HuH-7.5 (cell line): ENCODE measurements at places on chromosomes 4 and X.

DNA sequence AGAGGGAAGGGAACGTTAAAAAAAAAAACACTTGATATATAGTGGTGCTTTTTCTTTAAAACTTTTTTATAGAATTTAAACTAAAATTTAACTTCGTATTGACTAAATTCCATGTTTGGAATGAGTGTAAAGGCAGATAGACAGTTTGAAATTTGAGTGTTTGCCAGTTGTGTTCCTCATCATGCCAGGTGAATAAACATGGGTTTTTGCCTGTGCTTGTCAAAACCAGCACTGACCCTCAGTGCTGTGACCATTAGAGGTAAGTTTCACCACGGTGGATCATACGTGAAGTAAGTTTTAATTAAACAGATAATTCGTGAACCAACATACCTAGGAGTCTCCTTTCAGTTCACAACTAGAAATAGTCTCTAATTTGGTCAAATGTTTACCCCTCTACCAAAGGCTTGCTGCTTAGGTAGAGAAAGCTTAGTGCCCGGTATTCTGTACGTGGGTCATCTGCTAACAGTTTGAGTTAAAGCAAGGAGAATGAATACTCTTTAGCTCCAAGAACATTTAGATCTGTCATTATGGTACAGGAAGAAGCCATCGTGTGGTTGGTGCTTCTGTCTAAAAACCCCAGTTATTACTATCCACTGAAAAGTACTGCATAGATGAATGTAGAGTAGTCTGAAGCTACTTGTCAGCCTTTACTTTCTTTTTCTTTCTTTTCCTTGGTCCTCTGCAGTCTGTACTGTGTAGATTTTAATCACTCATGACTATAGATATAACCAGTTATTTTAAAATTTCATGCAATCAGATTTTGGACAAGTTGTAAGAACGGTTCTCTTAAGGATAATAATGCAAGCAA lies 32.7 kb downstream of the KIAA0232 start:
- DNase-seq = no peak

DNA sequence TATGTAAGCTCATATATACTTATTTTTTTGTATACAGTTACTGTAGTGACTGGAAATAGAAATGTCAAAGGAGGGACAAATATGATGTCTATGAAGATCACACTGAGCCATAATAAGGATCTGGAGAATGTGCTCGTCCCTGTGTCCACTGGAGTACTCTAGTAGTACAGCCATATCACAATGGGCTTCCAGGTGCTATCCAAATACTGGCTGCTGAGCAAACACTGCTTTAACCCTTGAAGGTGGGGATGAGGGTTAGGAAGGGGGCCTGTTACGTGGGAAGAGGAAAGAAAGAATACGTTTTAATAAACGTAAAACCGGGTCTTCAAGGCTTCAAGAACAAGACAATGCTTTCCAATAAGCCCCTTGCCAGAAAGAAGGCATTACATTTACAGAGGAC lies 29.8 kb upstream of the TMEM150C start:
- DNase-seq = no peak

- no peak for DNase-seq
These were observed 639 bp upstream of the SORCS2 start for GRCh38 chr4:7191546-7192251.

- no peak for DNase-seq
These were observed 51.2 kb upstream of the KLF3 start for GRCh38 chr4:38612646-38613414.

DNA sequence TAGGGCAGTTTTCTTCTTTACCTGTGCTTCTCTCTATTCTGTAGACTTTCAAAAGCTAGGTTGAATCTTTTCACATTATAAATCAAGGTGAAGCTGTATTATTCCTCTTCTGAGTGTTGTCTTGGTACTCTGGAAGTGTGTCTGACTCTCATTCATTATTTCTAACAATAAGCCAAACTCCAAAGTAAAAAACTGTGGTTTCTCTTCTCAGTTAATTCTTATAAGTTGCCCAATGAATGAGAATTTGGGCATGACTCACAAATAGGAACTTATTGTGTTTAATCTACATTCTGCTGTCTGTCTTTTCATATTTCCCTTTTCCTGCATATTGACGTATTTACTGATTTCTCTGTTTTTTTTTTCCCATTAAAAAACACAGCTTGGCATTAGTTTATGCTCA lies 714.5 kb downstream of the CCSER1 start:
- DNase-seq = no peak

- no peak for DNase-seq
These were observed 3.1 kb downstream of the POLR2B start for GRCh38 chr4:56981795-56982201.

DNA sequence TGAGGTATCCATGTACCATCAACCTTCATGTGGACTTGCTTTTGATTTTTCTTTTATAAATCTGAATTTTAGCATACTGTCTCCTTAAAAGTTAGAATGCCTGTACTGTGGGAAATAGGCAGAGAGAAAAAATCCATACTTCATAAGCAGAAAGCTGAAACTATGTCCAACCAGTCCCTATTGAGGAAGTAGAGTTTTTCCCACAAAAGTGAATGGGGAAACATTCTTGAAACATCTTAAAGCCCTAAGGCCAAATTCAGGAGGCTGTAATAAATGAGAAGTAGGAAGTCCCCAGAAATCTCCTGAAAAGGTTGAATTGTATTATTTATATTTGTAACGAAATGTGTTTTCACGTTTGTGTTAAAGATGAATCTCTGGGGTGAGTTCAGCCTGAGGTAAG lies 56.3 kb downstream of the ENOX2 start:
- no peak for DNase-seq

DNA sequence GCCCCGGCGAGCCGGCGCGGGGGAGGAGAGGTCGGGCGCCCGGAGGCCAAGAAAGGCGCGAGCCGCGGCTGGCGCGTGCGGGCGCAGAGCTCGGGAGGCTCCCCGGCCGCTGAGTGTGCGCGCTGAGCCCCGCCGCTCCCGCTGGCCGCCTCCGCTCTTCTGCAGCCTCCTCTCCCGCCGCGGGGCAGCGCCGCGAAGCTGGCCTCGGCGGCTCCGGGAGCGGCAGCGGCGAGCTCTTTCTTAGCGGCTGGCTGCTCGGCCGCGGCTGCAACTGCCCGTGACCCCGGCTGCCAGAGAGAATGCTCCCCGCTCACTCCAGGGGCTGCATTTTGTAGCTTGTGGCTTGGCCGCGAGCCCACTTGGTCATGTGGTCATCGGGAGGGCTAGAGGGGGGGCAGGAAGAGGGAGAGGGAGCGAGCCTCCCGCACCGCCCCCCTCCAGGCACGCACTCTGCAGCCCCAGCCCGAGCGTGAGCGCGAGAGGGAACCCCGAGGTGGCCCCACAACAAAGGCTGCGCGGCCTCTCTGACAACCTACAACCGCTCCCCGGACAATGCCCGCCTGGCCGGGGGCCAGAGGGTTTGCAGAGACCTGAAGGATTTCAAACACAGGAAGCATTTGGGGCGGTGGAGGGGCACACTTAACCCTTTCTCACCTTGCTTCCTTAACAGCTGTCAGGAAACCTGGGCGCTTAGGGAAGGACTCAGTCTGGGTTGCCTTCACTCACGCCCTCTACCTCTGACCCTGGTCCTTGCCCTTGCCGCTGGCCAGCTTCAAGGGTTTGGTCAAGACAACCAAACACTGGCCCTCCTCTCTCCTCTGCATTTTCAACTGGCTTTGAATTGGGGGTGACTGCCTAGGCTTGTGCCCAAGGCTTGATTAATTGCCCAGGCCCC lies at the start of gene APLN:
Gene APLN (minus strand): TSS at position 305 of the 895 bp plus-strand sequence. CDS start 326 bp downstream, outside the sequence.
- no peak for DNase-seq

DNA sequence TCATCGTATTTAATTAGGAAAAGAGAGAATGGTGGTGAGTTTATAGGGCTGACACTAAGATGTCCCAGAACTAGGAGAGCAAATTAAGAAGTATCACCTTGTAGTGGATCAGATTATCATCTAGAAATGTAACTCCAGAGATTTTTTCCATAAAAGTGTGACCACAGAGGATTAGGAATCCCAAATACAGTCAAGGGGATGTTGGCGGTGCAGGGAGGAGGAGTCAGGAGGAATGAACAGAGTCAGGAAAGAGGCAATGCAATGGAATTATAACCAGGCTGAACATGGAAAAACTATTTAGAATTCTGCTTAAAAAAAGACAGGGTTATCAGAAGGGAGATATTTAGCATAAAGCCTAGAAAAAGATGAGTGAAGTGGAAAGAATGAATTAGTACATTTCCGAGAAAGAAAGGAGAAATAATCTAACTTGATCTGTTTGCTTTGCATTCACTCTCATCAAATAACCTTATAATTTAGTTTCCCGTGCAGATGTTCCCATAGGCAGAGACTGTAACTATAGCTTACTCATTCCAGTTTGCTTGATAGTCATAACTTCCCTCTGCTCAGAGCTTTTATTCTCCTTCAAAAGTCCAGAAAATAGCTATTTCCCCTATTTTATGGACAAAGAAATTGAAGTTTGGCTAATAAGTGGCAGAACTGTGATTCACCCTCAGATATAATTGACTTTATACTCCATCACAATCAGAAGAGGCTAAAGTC lies 56.4 kb downstream of the SCFD2 start:
- DNase-seq = no peak

- DNase-seq = peak; percentile 34
These were observed 76.9 kb downstream of the LRRC66 start for GRCh38 chr4:51943221-51943620.

DNA sequence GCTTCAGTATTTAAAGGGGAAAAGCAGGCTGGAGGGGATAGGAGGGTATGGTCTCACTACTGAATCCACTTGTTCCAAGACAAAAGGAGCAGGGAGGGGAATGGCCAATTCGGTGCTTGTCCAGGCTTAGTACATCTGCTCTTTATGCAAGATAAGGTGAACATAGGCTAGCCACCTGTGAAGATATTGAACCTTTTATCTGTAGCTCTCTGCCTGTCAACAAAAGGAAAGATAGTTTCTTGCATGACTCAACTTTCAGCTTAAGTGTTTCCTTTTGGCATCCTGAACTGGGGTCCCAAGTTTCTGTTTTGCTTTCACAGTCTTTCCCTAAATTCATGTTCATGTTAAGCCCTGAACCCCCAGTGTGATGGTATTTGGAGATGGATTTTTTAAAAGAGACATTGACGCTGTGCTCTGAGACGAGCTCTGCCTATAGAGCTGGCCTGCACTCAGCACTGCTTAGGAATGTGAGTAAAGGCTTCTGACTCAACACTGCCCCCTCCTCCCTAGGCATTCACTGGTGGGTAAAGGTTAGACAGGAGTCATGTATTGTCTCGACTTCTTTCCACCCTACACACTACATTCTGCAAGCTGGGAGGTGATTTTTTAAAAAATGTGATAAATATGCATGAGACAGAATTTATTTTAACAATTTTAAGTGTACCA lies 28.2 kb downstream of the FAM149A start:
- no peak for DNase-seq

DNA sequence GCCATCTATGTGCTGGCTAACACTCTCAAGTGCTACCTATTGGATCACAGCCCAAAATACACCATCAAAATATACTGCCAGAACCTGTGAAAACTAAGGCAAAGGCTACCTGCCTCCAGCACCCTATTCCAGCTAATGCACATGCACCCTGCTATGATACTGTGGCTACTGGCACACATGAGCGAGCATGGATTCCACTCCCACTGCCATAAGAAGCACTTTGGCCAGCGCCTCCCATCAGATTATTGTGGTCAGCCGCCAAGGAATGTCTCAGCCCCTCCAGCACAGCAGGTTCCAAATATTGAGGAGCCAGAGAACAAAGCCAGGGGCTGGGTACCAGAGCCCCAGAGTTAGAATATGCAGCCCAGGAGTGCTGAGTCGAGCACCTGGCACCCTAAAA lies 32.5 kb upstream of the TMPRSS11F start:
- DNase-seq = no peak

- no peak for DNase-seq
These were observed 882.9 kb upstream of the SLIT2 start for GRCh38 chr4:19368800-19369199.

DNA sequence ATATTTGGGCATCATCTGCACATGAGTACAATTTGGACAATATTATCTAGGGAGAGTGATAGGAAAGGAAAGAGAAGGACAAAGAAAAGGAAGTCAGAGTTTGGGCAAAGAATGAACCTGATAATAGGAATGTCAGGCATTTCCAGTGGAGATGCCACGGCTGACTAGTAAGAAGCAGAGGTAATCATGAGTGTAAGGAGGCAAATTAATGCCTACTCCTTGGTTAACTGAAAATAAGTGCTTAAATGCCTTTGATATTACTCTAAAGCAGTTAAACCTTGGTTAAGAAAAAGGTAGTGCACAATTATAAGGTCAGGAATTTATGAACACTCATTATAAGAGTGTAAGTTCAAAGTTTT lies 99.2 kb upstream of the DDIT4L start:
- DNase-seq = no peak

DNA sequence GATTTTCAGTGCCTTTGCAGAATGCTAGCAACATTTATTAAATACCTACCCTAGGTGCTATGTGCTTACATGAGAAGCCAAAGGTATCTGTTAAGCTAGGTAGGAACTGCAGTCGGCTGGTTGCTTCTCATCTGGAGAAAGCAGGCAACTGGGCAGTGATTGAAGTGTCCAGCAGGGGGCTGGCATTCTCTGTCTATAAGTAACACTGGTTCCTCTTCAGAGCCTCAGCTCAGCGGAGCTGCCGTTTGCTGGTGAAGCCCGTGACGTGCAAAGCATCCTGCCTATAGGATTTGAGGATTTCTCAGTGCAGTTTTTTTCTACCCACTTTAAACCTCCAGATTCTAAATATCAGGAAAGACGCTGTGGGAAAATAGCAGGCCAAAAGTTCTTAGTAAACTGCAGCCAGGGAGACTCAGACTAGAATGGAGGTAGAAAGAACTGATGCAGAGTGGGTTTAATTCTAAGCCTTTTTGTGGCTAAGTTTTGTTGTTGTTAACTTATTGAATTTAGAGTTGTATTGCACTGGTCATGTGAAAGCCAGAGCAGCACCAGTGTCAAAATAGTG lies at the start of gene GRPR:
Gene GRPR (plus strand): TSS at position 344 of the 565 bp plus-strand sequence. CDS start 389 bp downstream, outside the sequence.
- DNase-seq = peak; percentile 6

GRCh38 chr4:108384544-108384943 lies 215.8 kb upstream of the LEF1 start:
- DNase-seq = no peak

DNA sequence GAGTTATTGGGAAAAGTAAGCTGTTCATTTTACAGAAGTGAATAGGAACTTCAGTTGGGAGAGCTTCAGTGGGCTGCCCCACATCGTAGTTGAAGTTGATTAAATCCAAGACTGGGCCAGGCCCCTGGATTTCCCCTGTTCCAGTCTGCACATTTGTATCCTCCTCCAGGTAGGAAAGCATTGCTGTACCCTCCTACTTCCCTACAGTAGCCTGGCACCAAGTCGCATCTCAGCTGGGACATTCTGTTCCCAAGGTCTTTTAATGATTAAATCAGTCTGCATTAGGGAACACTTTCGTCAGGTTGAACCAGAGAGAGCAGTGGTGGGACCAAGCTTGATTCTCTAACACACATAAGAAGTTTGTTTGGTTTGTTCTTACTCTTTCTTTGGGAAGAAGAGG lies 165.8 kb upstream of the PPARGC1A start:
- DNase-seq = no peak

- no peak for DNase-seq
These were observed 1956.7 kb downstream of the C4orf33 start for GRCh38 chr4:131052646-131053045.
